ENCODE measurements at places on chromosomes 12 and 14.

- no peak for DNase-seq
Observed at GRCh38 chr12:123998344-123998990, 25.5 kb downstream of the ZNF664 start.

DNA sequence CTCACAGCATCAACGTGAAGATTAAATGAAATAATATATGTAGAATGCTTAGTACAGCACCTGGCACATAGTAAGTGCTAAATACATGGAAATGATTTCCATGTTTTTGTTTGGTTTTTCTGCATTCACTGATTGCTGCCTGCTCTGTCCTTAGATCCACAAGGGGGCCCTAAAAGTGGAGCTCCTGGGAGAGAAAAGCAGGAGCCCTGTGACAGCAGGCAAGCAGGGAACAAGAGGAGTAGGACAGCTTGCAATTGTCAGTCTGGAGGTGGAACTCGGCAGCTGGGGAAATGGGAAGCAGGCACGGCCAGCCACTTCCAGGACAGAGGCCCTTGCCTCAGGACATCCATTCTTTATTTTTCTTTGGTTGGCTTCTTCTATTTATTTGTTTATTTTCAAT lies 292.9 kb downstream of the BMP4 start:
- peak; percentile 24 for DNase-seq

GRCh38 chr14:50812856-50813543 lies 18.0 kb downstream of the NIN start:
- no peak for DNase-seq

DNA sequence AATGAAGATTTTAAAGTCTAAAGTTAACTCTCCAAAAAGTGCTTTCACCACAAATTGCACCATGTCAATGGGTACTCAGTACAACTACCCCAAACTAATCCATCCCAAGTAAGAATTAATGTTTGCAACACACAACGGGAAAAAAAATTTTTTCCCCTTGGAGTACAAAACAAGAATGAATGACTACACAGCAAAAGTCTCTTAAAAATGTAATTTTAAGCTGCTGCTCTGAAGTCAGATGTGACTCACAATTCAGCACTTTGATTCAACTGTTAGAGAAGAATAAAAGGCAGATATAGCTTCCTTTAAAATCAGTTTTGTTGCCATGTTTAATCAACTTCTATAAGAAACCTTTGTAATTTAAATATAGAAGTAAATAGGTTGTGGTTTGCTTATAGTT lies 42.5 kb upstream of the VPS33A start:
- DNase-seq = no peak

DNA sequence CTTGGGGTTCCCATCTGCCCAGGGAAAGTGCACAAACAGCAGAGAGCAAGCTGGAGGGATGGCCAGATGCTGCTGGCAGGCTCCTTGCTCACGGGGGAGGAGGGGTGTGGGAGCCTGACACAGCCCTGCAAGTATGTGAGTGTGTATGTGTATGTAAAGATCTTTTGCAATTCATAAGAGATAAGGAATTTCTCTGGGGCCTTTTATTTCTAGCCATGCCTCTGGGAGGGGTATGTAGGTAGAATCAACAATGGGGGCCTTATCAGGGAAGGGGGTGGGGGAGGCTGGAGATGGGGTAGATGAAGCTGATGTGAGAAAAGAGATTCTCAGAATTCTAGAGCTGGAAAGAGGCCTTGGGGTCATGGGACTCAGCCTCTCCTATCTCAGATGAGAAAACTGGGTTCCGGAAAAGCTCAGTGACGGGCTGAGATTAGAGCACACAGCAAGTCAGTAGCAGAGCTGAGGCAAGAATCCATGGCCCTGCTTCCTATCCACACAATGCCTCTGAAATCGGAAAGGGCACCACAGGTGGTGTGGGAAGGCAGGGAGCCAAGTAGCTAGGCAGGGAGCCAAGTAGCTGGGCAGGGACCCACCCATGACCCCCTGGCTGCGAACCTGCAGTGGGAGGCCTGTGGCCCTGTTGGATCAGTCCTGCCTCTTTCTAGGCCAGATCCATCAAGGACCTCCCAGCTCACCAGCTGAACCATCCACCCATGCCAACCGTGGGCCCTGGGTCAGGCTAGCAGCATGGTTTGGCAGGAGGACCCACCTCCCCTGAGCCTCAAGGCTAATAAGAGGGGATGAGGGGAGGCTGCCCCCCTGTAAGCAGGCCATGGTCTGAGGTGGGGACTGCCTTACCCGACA lies 54.7 kb downstream of the PLEKHG3 start:
- DNase-seq = peak; percentile 36

DNA sequence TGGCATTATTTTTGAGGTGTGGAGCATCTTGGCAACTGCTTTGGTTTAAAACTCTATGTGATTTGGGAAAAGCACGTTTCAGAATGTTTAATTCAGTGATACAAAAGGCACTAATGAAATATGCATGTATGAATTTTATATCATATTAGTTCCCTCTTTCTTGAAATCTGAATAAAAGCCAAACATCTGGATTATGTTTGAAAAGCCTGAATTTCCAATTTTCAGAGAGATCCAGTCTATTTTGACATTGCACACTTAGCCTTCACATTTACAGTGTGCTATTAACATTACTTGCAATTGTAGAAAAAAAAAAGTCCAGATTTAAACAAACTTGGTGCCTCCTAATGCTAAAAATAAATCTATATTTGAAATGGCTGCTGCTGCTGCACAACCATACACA lies 219.1 kb upstream of the NPAS3 start:
- no peak for DNase-seq

- DNase-seq = no peak
Observed at GRCh38 chr14:52352569-52352968, 38.5 kb downstream of the PTGER2 start.

GRCh38 chr14:22280497-22281316 lies 308.3 kb downstream of the DAD1 start:
- no peak for DNase-seq
